Activated T-cell treated with anti-CD3 and anti-CD28 coated beads, Interleukin-2, amount 50 U/mL, for 1 hour (primary cell): ENCODE measurements at places on chromosomes 2 and 18.

DNA sequence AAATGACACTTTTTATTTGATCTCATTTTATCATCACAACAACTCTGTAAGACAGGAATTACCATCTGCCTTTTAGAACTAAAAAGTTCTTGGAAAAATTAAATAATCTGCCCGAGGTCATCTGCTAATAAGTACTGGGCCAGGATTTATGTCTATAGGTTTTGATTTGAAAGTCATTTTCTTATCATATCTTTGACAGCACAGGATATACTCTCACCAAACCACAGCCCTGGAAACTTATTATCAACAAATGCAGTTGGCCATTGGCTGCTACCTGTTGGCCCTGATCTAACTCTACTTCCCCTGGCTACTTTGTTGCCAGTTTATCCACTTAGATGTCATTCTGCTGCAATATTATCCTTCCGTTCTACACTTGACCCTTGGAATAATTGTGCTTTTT, 354.6 kb downstream of the RAD51AP2 start:
- DNase-seq: no peak

- no peak for DNase-seq
Observed at GRCh38 chr2:219274361-219274921, 4.7 kb upstream of the DNAJB2 start.

GRCh38 chr2:74658516-74658915, 4.5 kb downstream of the SEMA4F start:
- DNase-seq: no peak

GRCh38 chr2:40450066-40450795, 1.7 kb downstream of the SLC8A1 start:
- no peak for DNase-seq

GRCh38 chr2:212548455-212548819, 9.8 kb upstream of the ERBB4 start:
- DNase-seq: no peak

DNA sequence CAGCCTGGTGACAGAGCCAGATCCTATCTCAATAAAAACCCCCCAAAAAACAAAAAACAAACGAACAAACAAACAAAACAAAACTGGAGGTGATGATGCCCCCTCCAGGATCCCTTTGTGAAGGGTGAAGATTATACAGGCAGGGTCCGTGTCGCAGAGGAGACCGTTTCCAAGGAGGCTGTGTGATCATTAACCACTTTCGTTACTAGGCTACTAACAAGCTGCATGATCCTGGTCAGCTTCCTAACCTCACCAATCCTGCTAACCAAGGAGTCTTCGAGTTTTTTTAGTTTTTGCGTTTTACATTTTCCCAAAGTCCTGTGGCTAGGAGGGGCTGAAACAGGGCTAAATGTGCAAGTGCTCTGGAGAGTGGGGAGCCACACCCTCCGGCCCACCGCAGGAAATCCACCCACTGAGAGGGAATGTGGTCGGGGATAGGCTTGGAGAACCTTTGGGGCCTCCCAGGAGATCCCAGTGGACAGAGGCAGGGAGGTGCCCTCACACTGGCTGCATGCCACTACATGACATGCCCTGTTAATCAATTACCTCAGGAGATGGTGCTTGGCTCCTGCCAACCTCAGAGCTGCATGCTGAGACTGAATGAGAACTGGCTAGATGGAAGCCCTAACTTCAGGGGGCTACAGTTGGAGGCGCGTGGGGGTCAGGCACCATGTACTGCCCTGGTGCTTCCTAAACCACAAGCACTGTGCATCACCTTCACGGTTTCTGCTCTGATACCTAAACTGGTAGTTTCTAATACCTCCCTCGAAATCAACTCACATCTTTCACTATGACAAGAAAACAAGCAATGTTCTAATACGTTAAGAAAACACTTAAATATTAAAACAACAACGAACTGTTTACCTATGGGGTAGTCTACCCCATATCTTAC, 67.5 kb upstream of the RGPD5 start:
- no peak for DNase-seq

GRCh38 chr2:86484385-86484784, 43.2 kb downstream of the KDM3A start:
- no peak for DNase-seq

- no peak for DNase-seq
Observed at GRCh38 chr2:8028981-8029380, 652.9 kb upstream of the ID2 start.

- no peak for DNase-seq
Observed at GRCh38 chr2:221567231-221567760, 4.8 kb downstream of the EPHA4 start.

- DNase-seq: no peak
Observed at GRCh38 chr18:63970809-63971205, 926 bp downstream of the SERPINB8 start.

- DNase-seq: no peak
Observed at GRCh38 chr2:112257575-112257974, 2.7 kb upstream of the ZC3H8 start.

GRCh38 chr2:68835621-68836020, 35.6 kb downstream of the BMP10 start:
- no peak for DNase-seq

DNA sequence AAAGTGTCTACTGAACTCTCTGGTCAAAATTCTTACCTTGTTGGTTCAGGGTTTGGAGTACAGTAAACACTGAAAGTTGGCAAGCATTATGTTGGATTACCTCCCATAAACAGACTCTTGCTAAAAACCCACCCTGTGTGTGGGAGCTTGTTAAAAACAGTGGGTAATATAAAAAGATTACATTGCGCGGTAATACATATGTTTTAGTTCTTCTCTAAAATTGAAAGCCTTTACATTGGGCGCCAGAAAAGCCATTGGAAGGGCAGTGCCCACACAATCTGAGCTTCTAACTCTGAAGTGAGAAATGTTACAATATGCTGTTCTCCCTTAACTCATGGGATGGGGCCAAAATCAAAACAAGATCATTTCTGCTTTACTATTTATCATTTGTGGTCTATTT, 510.7 kb downstream of the CNTNAP5 start:
- DNase-seq: no peak

DNA sequence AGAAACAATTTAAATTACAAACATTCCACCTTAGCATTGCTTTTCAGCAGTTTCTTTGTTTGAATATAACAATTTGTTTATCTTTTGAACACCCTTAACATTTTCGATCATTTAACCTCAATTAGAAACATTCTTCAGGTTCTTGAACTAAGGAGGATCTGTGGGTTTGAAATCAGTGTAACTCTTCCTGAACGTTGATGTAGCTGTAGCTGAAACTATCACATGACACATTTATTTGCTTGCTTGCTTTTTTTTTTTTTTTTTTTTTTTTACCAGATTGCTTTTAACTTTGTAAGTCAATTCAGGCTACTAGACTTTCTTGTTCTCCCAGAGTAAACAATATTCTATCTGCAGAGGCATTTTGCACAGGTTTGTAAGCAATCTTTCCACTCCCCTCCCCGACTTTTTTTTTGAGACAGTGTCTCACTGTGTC, 47.6 kb downstream of the GPD2 start:
- DNase-seq: no peak

DNA sequence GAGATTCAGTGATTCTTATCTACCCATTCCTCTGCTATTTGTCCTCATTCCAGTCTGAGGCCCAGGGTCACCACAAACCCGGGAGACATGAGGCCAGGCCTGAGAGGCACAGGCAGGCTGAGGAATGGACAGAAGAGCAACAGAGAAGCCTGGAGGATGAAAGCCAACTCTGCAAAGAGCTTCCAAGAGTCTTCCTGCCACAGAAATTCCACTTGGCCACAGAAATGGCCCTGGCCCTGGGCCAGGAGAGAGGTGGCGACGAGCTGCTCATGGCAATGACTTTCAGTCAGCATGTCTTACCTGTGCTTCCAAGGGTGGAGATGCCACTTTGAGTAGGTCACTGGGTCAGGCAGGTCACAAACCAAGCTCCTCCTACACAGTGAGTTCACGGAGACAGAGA, 155.3 kb upstream of the PKDCC start:
- no peak for DNase-seq

GRCh38 chr2:62054916-62055450, 140.9 kb upstream of the B3GNT2 start:
- no peak for DNase-seq

- DNase-seq: no peak
Observed at GRCh38 chr2:147094077-147094476, 750.8 kb upstream of the ACVR2A start.

DNA sequence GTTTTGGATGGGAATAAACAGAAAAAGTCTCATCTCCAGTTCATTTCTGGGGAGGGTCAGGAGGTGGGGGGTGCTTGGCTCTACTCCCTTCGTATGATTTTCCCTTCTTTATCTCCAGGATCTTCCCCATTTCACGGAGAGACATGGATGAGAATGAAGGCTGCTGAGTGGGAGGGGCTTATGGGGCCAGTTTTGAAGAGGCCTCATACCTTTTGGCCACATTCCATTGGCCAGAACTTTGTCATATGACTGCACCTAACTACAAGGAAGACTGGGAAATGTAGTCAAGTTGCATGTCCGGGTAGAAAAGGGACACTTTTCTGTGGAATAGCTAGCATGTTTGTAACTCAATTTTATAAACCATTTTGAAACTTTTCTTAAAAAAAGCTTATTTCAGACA, 117.6 kb downstream of the NEDD4L start:
- no peak for DNase-seq

DNA sequence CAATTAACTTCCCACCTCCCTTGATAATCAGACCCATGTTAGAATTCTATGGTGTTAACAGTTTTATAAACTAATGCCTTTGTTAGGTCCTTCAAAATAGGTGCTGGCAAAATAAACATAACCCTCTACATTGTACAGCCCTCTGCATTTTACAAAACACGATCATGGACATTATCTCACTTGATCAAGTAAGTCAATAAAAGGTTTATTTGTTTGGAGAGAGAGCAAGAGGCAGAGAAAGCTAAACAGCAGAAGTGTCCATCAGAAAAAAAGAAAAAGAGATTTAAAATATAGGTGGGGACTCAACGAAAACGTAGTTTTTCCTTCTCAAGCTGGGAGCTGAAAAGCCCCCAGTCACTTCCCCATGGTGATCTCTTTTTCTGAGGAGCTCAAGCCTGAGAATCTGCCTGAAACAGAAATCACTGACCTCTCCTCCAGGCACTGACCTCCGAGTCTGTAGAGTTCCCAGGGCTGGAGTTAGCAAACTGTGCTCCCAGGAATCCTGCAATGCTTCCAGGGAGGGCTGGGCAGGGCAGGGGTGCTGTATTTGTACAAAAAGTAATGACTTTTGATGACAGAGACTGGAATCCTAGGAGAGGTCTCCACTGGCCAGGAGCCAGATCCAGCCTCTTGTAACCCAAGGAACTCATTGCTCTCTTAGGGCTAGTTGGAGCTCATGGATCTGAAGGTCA, 137.8 kb upstream of the KLHL29 start:
- no peak for DNase-seq

DNA sequence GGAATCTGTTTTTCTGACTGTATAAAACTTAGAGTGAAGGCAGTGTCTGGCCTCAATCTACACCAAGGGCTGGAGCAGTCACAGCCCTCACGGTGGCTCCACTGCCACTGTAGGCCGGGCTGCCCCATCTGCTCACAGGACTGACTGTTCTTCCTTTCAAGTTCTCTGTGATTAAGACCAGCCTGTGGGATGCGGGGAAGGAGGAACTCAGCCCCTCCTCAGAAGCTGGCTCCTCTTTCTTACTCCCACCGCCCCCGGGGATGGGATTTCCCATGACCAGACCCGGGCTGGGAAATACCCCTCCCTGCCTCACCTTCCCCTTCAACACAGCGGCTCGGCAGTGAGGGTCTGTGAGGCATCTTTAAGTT, 106.0 kb downstream of the COPS8 start:
- no peak for DNase-seq

GRCh38 chr2:152452256-152452973, 117.4 kb downstream of the FMNL2 start:
- no peak for DNase-seq

GRCh38 chr18:48754993-48755473, 195.7 kb downstream of the SMAD7 start:
- DNase-seq: no peak

- DNase-seq: no peak
Observed at GRCh38 chr2:48433682-48434081, 96.3 kb upstream of the STON1 start.

DNA sequence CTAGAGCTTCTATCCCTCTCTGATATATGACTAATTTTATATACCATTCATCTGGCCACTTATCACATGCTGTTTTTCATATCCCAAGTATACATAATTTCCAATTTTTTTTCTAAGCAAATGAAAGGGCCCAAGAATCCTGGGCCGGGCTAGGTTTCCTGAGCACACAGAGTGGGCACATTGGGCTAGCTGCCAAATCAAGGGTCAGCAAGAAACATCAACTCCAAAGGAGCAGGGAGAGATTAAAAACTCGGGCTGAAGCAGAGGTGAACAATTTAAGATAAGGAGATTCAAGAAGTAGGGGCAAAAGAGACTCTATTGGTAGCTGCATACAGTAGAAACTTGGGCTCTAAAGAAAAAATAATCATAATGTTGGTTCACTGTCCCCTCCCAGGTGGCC, 39.0 kb downstream of the OLA1 start:
- DNase-seq: no peak

- no peak for DNase-seq
Observed at GRCh38 chr2:219512524-219513216, 1.6 kb upstream of the ASIC4 start.

DNA sequence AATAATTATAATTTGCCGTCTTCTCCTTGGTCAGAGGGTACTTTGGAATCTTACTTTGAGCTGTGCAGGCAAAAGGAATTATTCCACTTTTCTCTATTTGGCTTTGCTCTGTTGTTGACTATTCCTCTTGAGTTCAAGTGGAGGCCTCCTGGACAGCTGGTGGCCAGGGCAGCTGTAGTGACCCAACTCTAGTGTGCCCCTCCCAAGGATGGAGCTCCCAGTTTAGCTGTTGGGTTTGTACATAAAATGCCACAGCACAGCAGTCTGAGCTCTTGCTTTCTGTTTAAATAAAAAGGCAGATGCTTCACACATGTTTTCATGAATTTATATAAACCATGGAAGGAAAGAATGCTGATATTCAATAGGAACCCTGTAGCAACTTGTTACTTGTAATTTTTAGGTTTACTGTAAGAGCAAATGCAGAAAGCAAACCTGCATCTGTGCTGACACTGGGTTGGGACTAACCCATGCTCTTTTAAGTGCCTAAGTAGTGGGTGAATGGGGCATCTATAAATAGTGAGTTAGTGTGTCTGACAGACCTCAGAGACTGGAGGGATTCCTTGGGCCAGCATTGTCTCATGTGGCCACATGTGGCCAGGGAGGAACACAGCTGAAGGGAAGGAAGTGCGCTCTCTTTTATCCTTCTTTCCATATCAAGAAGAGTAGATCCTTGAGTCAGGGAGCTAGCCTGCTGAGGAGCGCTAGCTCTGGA, 121.8 kb downstream of the FHOD3 start:
- no peak for DNase-seq

DNA sequence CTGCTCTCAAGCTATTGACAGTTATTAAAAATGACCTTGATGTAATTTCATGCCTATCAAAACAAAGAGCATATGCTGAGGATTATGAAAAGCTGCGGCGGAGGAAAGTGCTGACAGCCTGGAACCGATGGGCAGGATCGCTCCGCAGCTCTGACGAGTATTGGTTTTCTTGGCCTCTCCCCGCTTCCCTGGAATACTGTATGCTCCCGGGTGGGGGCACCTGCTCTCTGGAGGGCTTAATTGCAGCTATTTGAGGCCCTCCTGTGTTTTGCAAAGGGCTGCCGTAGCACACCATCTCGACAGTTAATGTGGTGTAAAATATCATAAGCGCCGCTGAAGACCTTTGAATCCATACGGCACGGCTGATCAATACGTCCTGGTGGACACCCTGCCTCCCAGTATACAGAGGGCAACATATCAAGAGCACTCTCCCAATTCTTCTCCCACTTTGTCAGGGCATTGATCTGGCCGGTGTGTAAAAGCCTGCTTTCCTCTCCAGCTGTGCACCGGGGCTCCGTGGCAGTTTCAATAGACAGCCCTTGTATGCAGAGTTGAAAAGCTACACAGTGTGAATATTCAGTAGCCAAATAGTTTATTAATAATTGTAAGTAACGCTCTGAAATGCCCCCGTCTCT, 662.4 kb downstream of the GALR1 start:
- DNase-seq: no peak
